Left ventricle myocardium inferior (tissue), 1 donor: ENCODE measurements at places on chromosomes 11 and 22. TPM values are rescaled to one million over a fixed set of nuclear protein-coding genes. Genes with fewer than 3 reads are reported as not detected.

The SLC25A45 gene
- total RNA-seq = 5.0 TPM

The BIK gene
- total RNA-seq = 0.41 TPM

The BEST1 gene
- 0.58 TPM for total RNA-seq

The CALCB gene
- not detected for total RNA-seq

The SMC1B gene
- not detected for total RNA-seq

The ANGPTL5 gene
- total RNA-seq = 1.3 TPM

The OVOL1 gene
- not detected for total RNA-seq

The CAPRIN1 gene
- 112 TPM for total RNA-seq

The DRD2 gene
- not detected for total RNA-seq

The KDM4D gene
- total RNA-seq = 0.69 TPM

The NRGN gene
- 5.0 TPM for total RNA-seq

The NAP1L4 gene
- 175 TPM for total RNA-seq

The DUSP8 gene
- total RNA-seq = 15.3 TPM

The NRXN2 gene
- 0.71 TPM for total RNA-seq

The KIRREL3 gene
- total RNA-seq = 0.74 TPM

The C1QTNF4 gene
- 0.58 TPM for total RNA-seq

The C11orf52 gene
- total RNA-seq = 1.2 TPM
